Pancreas (tissue), 10 donors: ENCODE measurements at places on chromosomes 4 and X. TPM values are rescaled to one million over a fixed set of nuclear protein-coding genes. Genes with fewer than 3 reads are reported as not detected.

- no peak overlapping the region for H3K27ac ChIP-seq
- no peaks in the 10 kb centered on the region for H3K27me3 ChIP-seq
- no peak overlapping the region for H3K4me3 ChIP-seq
- DNase-seq, result no peak
Measured at GRCh38 chrX:13088156-13088487, 43.7 kb upstream of the FAM9C start.

GRCh38 chrX:57752866-57753265 lies 72.8 kb upstream of the NLRP2B start:
- H3K4me1 ChIP-seq, result no peaks in the 10 kb centered on the region
- no peak overlapping the region for H3K27ac ChIP-seq
- no peak for DNase-seq
- H3K4me3 ChIP-seq, result no peak overlapping the region
- H3K27me3 ChIP-seq, result no peaks in the 10 kb centered on the region

SORCS2 gene
- 0.47 TPM for total RNA-seq

DNA sequence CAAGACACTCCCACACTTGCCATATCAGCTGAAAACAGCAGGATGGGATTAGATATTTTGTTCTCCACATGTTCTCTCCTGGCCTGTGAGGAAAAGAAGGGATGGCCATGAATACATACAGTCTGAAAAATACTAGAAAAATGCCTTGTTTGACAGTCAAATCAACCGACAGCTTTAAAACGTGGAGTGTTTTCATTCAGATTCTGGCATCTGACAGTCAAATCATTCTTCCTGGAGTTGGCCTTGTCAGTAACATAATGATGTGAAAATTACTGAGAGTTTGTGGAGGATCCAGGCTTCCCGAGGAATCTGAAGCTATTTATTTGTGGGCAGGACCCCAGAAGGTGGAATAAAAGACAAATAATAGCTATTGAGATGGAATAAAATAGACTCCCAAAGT lies 188.2 kb downstream of the LDB2 start:
- no peak for DNase-seq
- H3K27me3 ChIP-seq, result no peaks in the 10 kb centered on the region
- no peak overlapping the region for H3K4me3 ChIP-seq
- peaks cover 6% of the 10 kb centered on the region for H3K4me1 ChIP-seq
- H3K36me3 ChIP-seq, result no peaks in the 10 kb centered on the region

DNA sequence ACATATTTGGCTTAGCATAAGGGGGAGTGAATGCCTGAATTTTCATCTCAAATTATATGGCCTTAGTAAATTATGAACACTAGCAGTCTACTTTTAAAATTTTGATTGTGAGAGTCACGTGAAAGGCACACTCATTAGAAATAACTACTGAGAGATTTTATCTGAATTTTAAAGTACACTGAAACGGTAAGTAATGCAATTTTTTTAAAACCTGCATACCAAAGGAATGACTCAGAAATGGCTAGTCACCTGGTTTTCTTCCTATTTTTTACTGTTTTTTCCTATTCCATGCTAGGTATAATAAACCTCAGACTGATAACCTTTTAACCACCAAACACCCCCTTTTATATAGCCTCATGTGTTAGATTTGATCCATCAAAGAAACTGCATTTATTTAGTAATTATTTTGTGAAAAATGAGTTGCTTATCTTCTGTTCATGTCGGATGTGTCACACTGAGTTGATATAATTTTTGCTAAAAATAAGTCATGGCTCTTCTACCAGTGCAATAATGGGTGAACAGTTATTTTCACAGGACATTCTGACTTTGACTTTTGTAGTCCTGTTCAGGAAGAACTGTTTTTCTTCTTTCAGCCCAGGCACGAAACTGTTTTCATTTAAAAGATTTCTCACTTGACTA lies 40.4 kb downstream of the CPEB2 start:
- no peaks in the 10 kb centered on the region for H3K36me3 ChIP-seq
- no peak overlapping the region for H3K4me3 ChIP-seq
- no peaks in the 10 kb centered on the region for H3K27me3 ChIP-seq
- H3K4me1 ChIP-seq, result no peaks in the 10 kb centered on the region
- H3K27ac ChIP-seq, result no peak overlapping the region

DNA sequence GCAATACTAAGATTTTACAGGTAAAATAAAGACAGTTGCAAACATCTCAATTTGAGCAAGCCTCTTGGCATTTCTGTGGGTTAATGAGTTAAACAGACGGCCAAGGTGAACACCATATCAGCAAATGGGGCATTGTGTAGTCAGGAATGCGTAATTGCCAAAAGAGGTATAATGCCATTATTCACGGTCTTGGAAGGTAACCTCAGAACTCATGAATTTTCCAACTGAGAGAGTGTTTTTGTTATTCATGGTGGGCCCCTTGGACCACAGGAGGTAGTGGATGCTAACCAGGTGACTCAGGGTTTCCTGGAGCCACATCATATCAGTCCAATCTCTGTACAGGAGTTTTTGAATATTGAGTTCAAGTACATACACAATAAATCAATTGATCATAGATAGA lies 368.0 kb upstream of the TECRL start:
- no peaks in the 10 kb centered on the region for H3K36me3 ChIP-seq
- H3K4me1 ChIP-seq, result no peaks in the 10 kb centered on the region
- H3K27me3 ChIP-seq, result no peaks in the 10 kb centered on the region
- no peak overlapping the region for H3K4me3 ChIP-seq
- DNase-seq, result no peak

DNA sequence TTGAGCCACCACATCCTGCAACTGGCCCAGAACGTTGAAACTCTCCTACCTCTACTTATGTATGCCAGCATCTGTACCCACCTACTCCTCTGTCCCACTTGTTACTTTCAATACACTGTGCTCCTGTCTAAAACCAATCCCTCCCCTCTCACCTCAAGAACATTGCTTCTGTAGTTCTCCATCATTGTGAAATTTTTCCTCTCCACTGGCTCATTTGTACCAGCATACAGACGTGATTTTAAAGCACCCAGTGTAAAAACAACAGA lies 25.5 kb upstream of the USO1 start:
- H3K36me3 ChIP-seq, result no peaks in the 10 kb centered on the region
- no peaks in the 10 kb centered on the region for H3K4me1 ChIP-seq
- H3K27me3 ChIP-seq, result no peaks in the 10 kb centered on the region
- H3K27ac ChIP-seq, result no peak overlapping the region

DNA sequence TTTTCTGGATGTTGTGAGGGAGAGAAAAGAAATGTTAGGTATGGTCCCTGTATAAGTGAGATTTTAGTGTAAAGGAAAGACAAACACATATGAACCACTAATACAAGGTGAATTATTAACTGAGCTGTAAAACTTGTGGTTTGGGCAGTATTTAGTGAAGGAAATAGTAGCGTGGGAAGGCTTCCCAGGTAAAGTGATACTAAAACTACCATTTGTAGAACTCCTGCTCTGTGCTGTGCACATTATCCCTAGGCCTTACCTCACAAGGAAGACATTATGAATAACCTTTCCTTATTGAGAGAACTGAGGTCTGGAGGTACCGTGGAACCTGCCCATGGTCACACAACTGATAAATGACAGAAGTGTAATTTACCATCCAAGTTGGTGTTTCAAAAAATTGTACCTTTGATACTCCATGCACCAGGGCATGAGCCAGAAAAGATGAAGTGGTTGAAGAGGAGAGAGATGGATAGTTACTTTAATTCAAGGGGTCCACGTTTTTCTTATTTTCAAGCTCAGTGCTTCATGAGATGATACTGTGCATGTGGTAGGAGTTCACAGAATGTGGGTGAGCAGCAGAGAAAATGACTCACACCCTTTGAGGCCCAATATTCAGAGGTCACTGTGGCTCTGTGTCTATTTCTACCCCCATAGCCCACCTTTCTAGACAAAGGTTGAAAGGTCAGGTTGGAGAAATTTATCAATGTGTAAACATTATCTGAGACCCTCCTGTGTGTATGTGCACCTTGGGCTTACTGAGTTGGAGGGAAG lies 2.6 kb upstream of the VSIG4 start:
- H3K36me3 ChIP-seq, result no peaks in the 10 kb centered on the region
- H3K4me1 ChIP-seq, result no peaks in the 10 kb centered on the region
- H3K27me3 ChIP-seq, result no peaks in the 10 kb centered on the region
- no peak overlapping the region for H3K4me3 ChIP-seq
- H3K27ac ChIP-seq, result no peak overlapping the region

ART3 gene
- 5.4 TPM for total RNA-seq

DNA sequence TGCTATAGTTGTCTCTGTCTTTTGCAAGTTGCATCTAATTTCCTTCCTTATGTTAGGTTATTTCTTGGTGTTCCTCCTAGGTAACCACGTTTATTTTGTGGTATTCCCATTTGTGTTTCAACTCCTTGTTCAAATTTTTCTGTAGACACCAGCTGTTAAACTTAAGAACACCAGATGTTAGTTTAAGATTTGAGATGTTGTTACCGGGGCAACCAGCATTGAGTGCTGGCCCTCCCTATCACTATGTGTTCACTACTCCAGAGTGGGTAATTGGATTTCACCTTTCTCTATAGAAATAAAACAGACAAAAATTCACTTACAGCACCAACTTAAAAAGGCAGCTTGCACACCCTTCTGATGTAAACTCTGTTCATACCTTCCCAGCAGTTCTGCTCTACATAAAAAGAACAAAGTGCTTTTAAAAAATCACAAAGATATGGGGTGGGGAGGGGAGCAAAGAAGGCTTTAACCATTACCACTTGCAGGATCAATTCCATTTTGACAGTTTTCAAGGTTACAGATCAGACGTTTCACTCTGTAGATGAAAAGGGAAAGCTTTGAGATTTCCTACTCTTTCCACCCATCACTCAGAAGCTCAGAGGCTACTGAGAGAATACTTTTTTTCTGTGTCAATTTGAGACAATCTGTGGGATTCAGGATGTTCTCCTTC lies 82.9 kb downstream of the DKK2 start:
- H3K27ac ChIP-seq, result no peak overlapping the region
- H3K4me3 ChIP-seq, result no peak overlapping the region
- H3K27me3 ChIP-seq, result no peaks in the 10 kb centered on the region
- H3K4me1 ChIP-seq, result no peaks in the 10 kb centered on the region
- H3K36me3 ChIP-seq, result no peaks in the 10 kb centered on the region

CAPN6 gene
- 5.0 TPM for total RNA-seq

- no peak for DNase-seq
- H3K4me3 ChIP-seq, result no peak overlapping the region
- H3K4me1 ChIP-seq, result no peaks in the 10 kb centered on the region
Measured at GRCh38 chrX:96246436-96246835, 438.2 kb upstream of the DIAPH2 start.

VCX3B gene
- total RNA-seq, result not detected

- DNase-seq, result no peak
- H3K36me3 ChIP-seq, result no peaks in the 10 kb centered on the region
- H3K27me3 ChIP-seq, result no peaks in the 10 kb centered on the region
- no peaks in the 10 kb centered on the region for H3K4me1 ChIP-seq
- no peak overlapping the region for H3K27ac ChIP-seq
- H3K4me3 ChIP-seq, result no peak overlapping the region
Measured at GRCh38 chr4:74152836-74153235, 5.1 kb upstream of the MTHFD2L start.

DNA sequence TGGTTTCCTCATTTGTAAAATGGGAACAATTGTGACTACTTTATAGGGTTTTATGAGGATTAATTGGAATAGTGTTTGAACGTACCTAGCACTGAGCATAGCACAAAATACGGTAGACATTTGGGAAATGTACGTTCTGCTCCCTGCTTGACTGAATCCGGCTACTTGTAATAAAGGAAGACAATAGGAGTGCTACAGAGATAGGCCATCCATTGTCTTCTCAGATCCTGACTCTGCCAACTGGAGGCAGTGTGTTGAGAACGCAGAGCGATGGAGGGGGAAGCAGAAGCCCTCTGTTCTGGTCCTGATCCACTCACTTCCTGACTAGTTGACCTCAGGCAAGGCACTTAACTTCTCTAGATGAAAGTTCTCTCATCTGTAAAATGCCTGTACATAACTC lies 26.4 kb downstream of the ENPP6 start:
- no peaks in the 10 kb centered on the region for H3K27me3 ChIP-seq
- no peak overlapping the region for H3K4me3 ChIP-seq
- no peaks in the 10 kb centered on the region for H3K36me3 ChIP-seq
- no peak for DNase-seq

- H3K4me3 ChIP-seq, result no peak overlapping the region
- no peaks in the 10 kb centered on the region for H3K4me1 ChIP-seq
- H3K36me3 ChIP-seq, result no peaks in the 10 kb centered on the region
- no peak overlapping the region for H3K27ac ChIP-seq
Measured at GRCh38 chr4:7705062-7705461, 234.6 kb downstream of the AFAP1 start.

- H3K27ac ChIP-seq, result no peak overlapping the region
- H3K36me3 ChIP-seq, result no peaks in the 10 kb centered on the region
- peaks cover 4% of the 10 kb centered on the region for H3K27me3 ChIP-seq
- no peak overlapping the region for H3K4me3 ChIP-seq
- no peak for DNase-seq
- no peaks in the 10 kb centered on the region for H3K4me1 ChIP-seq
Measured at GRCh38 chrX:499870-500364, 113.2 kb upstream of the PPP2R3B start.

HCCS gene
- 4.5 TPM for total RNA-seq

CHST7 gene
- total RNA-seq, result 1.3 TPM

FHDC1 gene
- total RNA-seq, result 0.78 TPM

DNA sequence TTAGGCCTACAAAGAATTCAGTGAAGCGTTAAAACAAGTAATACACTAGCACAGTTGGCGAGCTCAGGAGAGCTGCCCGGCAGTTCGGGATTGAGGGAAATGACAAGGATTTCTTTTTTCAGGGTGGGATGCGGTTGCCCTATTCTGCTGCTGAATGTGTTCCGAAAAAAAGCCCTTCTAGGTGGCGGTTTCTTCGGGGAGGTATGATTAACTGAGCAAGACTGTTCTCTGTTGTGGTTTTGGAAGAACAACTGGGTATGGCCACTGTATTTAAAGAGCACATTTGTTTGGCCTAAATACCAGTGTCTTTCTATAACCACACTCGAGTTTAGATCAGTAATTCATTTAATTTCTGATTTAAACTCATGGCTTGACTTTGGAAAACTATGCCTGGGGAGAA lies 459.7 kb upstream of the FAT1 start:
- H3K4me3 ChIP-seq, result no peak overlapping the region
- no peaks in the 10 kb centered on the region for H3K27me3 ChIP-seq
- H3K27ac ChIP-seq, result no peak overlapping the region
- no peaks in the 10 kb centered on the region for H3K36me3 ChIP-seq
- DNase-seq, result no peak

- H3K4me1 ChIP-seq, result peaks cover 36% of the 10 kb centered on the region
- no peak for DNase-seq
- H3K27ac ChIP-seq, result peak overlapping the region; percentile 44
- H3K27me3 ChIP-seq, result no peaks in the 10 kb centered on the region
- H3K4me3 ChIP-seq, result no peak overlapping the region
Measured at GRCh38 chr4:118280501-118281218, 72.1 kb downstream of the PRSS12 start.

- no peak overlapping the region for H3K27ac ChIP-seq
- no peaks in the 10 kb centered on the region for H3K36me3 ChIP-seq
- DNase-seq, result no peak
Measured at GRCh38 chr4:112421911-112422310, 94.1 kb downstream of the NEUROG2 start.

DDX3X gene
- 126 TPM for total RNA-seq

GRCh38 chrX:67726018-67726417 lies 182.2 kb downstream of the AR start:
- H3K27me3 ChIP-seq, result no peaks in the 10 kb centered on the region
- H3K4me1 ChIP-seq, result no peaks in the 10 kb centered on the region
- no peaks in the 10 kb centered on the region for H3K36me3 ChIP-seq
- no peak overlapping the region for H3K4me3 ChIP-seq

PAGE5 gene
- total RNA-seq, result not detected

GAGE12H gene
- not detected for total RNA-seq

DKK2 gene
- total RNA-seq, result not detected
